Ovary (tissue), 10 donors: ENCODE measurements at places on chromosomes 13 and 19. TPM values are rescaled to one million over a fixed set of nuclear protein-coding genes. Genes with fewer than 3 reads are reported as not detected.
A peak's percentile ranks its signal among the peaks of the same experiment; 100 is the strongest.

DNA sequence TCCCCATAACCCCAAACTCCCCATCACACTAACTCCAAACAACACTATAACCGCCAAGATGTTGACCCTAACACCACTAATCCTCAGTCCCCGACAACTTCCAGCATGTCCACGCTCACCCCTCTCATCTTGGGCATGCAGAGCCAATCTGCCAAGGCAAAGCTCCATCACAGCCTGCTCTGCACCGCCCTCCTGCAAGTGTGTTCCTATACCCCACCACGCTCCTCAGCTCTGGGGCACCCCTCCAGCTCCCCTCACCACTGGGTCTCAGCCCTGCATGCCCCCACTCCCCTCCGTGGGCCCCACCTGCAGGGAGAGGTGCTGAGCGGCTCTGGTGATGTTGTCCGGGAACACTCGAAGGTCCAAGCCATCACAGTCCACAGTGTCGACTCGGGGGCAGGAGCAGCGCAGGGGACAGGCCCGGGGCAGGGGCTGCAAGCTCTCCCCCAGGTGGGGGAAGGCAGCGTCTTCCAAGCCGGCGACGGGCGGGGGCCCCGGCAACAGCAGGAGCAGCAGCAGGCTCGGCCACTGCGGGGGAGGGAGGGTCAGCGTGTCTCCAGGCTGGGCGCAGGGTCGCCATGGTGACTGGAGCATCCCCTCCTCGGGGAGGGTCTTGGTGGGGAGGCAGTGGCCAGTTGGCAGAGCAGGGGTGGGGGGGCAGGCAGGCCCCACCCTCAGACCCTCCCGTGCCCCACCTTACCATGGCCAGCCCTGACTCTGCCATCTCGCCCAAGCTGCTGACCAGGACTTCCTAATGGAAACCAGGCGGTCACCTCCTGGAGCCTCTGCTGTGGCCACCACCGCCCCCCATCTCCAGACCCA lies 527 bp downstream of the PODNL1 start:
- no peaks in the 10 kb centered on the region for H3K27me3 ChIP-seq
- DNase-seq, result no peak
- H3K4me3 ChIP-seq, result no peak overlapping the region
- peaks cover 6% of the 10 kb centered on the region for H3K4me1 ChIP-seq
- H3K27ac ChIP-seq, result no peak overlapping the region

- no peak overlapping the region for H3K4me3 ChIP-seq
- H3K36me3 ChIP-seq, result no peaks in the 10 kb centered on the region
- DNase-seq, result no peak
- no peak overlapping the region for H3K27ac ChIP-seq
Observed at GRCh38 chr13:37884026-37884425, 14.5 kb upstream of the TRPC4 start.

Gene CLIP3
- total RNA-seq, result 82.5 TPM

DNA sequence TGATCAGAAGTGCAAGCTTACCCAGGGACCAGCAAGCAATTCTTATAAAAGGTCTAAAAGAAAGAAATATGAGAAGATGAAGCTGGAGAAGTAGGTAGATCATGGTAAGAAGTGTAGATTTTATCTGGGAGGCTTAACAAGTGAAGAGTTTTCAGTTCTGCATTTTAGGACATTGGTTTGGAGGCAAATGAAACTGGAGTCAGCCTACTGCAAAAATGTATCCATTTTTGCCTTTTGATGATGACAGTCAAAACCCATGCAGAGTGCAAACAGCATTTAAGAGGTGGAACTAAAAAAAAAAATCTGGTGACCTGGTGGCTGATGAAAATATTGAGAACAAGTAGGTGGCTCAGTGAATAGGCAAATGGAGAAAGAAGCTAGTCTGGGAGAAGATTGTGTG lies 216.9 kb downstream of the DNAJC15 start:
- DNase-seq, result no peak
- no peaks in the 10 kb centered on the region for H3K4me1 ChIP-seq
- no peaks in the 10 kb centered on the region for H3K36me3 ChIP-seq
- no peaks in the 10 kb centered on the region for H3K27me3 ChIP-seq

Gene KLF1
- total RNA-seq, result not detected

- no peaks in the 10 kb centered on the region for H3K36me3 ChIP-seq
- no peak overlapping the region for H3K27ac ChIP-seq
- DNase-seq, result no peak
- no peaks in the 10 kb centered on the region for H3K4me1 ChIP-seq
Observed at GRCh38 chr13:105920370-105920769, 615.1 kb downstream of the EFNB2 start.

DNA sequence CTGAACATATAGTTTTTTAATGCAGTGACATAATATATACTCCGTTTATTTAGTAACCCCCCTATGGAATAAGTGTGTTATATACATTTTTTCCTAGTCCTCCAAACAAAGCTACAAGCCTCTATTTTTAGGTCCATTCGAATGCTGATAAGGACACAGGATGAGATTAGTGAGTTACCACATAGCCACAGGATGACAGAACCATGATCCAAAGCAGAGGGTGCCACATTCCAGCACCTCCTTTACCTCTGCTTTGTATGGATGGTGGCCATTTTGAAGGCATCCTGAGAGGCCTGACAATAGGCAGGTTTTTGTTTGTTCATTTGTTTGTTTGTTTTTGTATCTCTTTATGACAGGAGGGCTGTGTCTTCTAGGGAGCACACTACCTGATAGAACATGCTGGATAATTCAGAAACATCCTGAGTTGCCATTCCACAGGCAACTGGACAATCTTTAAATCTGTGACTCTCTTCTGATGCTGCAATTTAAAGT lies 186.3 kb downstream of the MTUS2 start:
- no peak for DNase-seq
- H3K27me3 ChIP-seq, result no peaks in the 10 kb centered on the region

Gene NLRP4
- total RNA-seq, result not detected

Gene KLK13
- 0.77 TPM for total RNA-seq

DNA sequence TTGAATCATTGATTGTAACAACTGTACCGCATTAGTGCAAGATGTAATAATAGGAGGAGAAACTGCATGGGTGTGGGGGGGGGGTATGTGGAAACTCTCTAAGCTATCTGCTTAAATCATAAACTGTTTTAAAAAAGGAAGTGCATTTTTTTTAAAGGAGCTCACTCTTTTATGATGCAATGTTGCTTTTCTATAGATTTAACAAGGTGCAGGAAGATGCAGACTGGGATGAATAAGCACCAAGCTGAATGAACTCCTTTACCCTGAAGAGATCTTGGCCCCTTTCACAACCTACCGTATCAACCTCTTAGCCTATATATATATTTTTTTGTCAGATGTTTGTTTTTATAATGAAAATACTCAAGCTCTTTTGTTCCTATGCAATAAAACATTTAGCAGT lies 95.9 kb downstream of the AKAP11 start:
- H3K4me3 ChIP-seq, result no peak overlapping the region

- H3K4me1 ChIP-seq, result no peaks in the 10 kb centered on the region
- H3K36me3 ChIP-seq, result no peaks in the 10 kb centered on the region
- no peak for DNase-seq
- no peak overlapping the region for H3K27ac ChIP-seq
- H3K27me3 ChIP-seq, result no peaks in the 10 kb centered on the region
- no peak overlapping the region for H3K4me3 ChIP-seq
Observed at GRCh38 chr19:28472843-28473242, 740.1 kb downstream of the UQCRFS1 start.

DNA sequence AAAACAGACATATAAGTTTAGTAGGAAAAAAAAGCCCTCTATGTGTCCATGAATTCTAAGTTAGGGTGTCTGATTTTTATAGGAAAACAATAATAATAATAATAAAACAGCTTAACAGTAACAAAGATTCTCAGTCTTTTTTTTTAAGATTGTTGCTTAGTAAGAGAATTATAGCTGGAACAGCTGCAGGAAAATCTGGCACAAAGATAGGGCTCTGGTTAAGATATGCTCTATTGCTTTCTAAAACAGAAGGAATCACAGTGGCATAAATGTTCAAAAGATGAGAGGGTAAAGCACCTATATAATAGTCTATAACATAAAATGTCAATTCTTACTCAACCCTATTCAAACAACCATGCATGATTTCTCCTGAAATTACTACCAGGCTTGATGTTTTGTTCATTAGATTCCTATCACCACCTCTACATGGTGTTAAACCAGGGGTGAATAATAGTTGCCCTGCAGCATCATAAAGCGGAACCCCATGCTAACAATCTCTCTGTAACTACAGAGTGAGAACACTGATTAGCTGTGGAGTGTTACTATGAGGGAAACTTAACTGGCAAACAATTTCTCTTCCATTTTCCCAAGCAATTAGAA lies 541.4 kb upstream of the MIR17HG start:
- H3K27ac ChIP-seq, result no peak overlapping the region
- H3K27me3 ChIP-seq, result peaks cover 3% of the 10 kb centered on the region
- H3K36me3 ChIP-seq, result no peaks in the 10 kb centered on the region
- H3K4me3 ChIP-seq, result no peak overlapping the region

Gene TEX29
- total RNA-seq, result not detected

- peaks cover 2% of the 10 kb centered on the region for H3K4me1 ChIP-seq
- no peaks in the 10 kb centered on the region for H3K36me3 ChIP-seq
- DNase-seq, result no peak
- H3K4me3 ChIP-seq, result no peak overlapping the region
- no peaks in the 10 kb centered on the region for H3K27me3 ChIP-seq
- no peak overlapping the region for H3K27ac ChIP-seq
Observed at GRCh38 chr19:12912571-12912970, 6.5 kb downstream of the SYCE2 start.

- H3K27me3 ChIP-seq, result no peaks in the 10 kb centered on the region
- peak overlapping the region; percentile 68 for H3K4me3 ChIP-seq
- peak; percentile 88 for DNase-seq
- H3K36me3 ChIP-seq, result no peaks in the 10 kb centered on the region
Observed at GRCh38 chr19:39413272-39413910, 922 bp downstream of the PLEKHG2 start.

Gene GFY
- total RNA-seq, result not detected

DNA sequence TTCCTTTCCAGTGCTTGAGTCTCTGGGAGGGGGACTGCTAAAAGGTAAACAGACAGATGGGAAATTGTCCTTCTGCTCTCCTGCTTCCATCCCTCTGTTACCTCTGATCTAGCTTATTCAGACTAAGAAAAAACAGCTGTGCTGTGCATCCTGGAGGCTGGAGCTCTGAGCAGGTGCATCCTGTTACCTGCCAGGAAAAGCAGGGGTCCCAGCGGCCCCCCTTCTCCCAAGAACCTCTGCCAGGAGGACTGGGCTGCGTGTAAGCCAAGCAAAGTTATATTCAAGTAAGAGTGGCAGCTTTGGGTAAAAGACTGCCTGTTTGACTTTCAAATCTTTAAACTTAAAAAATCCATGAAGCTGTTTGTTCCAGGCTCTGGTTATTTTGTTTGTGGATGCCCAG lies 75.1 kb downstream of the C13orf42 start:
- no peak overlapping the region for H3K4me3 ChIP-seq
- no peaks in the 10 kb centered on the region for H3K4me1 ChIP-seq
- DNase-seq, result no peak
- H3K27me3 ChIP-seq, result no peaks in the 10 kb centered on the region

DNA sequence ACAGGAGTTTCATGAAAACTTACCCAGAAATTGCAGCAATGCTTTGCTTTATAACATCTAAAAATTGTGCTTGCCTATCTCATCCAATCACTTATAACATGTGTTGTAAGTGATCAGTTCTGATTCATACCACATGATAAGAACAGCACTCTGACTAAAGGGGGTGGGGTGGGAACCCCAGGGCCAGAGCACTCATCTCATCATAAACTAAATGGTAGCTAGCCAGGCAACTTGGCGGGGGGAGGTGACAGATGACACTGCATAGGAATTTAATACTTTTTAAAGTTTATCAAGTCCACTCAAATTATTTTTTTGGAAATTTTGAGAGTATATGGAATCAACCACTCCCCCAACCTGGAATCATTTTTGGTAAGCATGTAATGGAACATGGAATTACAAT lies 42.1 kb downstream of the FOXO1 start:
- H3K4me3 ChIP-seq, result no peak overlapping the region
- H3K4me1 ChIP-seq, result peaks cover 19% of the 10 kb centered on the region
- H3K27ac ChIP-seq, result no peak overlapping the region
- no peak for DNase-seq

DNA sequence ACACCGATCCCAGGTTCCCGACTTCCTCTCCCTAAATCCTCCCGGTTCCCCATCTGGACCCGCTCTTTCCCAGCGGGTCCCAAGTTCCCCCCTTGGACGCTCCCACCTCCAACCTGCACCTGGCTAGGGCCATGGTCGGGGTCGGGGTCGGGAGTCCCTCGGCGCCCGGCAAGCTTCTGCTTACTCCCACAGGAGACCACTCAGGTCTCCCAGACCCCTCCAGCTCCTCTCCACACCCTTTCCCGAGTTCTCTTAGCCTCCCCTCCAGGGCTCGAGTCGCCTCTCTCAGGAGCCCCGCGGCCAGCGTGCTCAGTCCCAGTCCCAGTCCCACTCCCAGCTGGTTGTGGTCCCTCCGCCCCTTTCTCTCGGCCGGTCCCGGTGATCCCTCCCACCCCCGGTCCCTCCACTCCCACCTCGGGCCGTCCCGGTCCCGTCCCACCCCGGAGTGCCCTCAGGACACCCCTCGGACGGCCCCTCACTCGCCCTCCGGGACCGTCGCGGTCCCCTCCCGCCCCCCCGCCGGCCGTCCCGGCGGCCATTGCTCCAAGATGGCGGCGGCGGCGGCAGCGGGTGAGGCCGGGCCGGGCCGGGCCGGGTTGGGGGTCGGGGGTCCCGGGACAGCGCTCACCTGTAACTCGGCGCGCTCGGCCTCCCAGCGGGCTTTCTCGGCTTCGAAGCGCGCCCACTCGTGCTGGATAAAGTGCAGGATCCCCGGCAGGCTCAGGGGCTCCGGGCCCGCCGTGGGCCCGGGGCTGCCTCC lies at the start of gene FKRP:
Gene FKRP (plus strand): TSS at position 537 of the 760 bp plus-strand sequence. CDS start 9,394 bp downstream, outside the sequence.
- H3K27ac ChIP-seq, result peak within 1 kb of the TSS; percentile 93
- DNase-seq, result peak; percentile 64
- no peaks in the 10 kb centered on the region for H3K27me3 ChIP-seq

DNA sequence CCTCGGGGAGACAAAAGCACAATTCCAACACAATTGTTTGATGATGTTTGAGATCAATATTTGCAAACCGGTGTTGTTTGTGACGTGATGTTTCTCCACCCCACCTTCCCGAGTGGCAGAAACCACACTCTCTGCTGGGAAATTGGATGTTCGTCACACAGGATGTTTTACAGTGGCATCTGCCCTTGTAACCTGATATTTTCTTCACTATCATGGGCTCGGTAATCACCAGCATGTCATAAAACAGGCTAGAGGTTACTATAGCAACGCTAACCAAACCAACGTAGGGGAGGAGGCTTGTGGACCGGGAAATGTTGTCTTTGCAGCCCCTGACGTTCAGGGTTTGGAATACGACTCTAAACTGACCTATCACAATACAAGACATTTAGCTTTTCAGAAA lies 454.5 kb downstream of the IRS2 start:
- no peaks in the 10 kb centered on the region for H3K36me3 ChIP-seq
- no peak for DNase-seq
- H3K4me1 ChIP-seq, result no peaks in the 10 kb centered on the region
- no peak overlapping the region for H3K27ac ChIP-seq

DNA sequence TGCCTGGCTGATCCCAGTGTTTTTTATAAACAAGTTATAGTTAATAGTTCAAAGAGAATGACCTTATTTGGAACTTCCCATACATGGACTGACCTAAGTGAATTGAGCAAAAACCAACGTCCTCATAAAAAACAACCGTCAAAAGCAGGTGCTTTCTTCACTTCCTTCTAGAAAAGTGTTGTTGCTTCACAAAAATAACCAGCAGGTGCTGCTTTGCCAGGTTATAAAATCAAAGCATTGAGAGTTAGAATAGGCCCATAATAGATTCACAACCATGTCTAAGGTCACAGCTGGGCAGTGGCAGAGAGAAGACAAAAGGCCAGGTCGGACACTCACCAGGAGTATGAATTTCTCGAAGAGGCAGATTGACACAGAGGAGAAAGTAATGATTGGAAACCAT lies 9.5 kb downstream of the RUBCNL start:
- no peaks in the 10 kb centered on the region for H3K4me1 ChIP-seq
- no peak overlapping the region for H3K4me3 ChIP-seq
- no peaks in the 10 kb centered on the region for H3K27me3 ChIP-seq
- no peaks in the 10 kb centered on the region for H3K36me3 ChIP-seq
- H3K27ac ChIP-seq, result no peak overlapping the region

Gene CABP5
- not detected for total RNA-seq
